NCI-H1930 (cell line): ENCODE measurements at places on chromosomes 4 and X.
A peak's percentile ranks its signal among the peaks of the same experiment; 100 is the strongest.

DNA sequence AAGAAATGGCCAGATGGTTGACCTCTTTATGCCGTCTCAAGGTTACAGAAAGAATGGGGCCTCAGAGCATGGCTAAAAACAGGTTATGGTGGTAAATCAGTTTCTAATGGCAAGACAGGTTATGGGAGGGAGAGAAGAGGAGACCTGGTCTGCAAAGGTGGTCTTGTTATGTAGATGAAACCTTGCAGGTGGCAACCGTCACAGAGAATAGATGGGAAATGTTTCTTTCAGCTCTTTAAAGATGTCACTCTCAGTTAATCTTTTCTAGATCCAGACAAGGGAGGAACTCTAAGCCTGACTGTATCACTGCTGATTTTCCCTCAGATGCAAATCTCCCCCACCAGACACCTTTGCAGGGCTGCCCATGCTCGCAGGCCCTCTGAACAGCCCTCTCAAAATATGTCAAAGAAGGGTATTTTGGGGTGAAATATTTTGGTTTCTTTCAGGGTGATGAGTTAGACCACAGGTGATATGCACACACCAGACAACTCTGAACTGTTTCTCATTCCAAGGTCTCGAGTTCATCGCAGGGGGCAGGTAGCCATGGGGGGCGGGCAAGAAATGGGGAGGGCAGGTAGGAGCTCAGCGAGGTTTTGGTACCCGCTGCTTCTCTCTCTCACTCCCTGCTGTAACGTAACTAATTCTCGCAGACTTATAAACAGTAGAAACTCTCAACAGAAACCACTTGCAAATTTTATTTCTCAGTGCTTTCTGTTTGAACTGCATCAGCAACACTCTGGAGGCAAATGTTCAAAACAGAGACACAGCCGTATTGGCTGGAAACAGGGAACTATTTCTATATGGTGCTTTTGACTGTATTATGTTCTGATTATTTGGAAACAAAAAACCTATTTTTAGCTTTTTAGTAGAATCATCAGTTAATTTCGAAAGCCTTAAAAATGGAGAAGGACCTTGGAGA, 32.4 kb downstream of the CASP3 start:
- DNase-seq = no peak

DNA sequence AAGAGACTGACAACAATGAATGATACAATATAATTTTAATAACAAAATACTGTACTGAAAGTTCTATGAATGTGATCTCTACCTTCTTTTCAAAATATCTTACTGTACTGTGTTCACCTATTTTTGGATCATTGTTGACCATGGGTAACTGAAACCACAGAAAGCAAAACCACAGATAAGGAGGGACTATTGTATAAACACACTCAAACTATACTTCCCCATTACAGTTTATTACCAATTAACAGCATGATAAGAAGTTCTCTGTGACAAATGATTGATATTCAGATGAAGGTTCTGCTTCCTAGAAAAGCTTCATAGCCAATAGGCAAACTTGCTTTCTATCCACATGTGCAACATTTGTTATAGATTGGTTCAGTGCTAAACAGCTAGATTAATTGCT, 50.1 kb downstream of the GABRG1 start:
- DNase-seq = no peak

GRCh38 chr4:101288365-101289145, 58.8 kb downstream of the PPP3CA start:
- DNase-seq = no peak

DNA sequence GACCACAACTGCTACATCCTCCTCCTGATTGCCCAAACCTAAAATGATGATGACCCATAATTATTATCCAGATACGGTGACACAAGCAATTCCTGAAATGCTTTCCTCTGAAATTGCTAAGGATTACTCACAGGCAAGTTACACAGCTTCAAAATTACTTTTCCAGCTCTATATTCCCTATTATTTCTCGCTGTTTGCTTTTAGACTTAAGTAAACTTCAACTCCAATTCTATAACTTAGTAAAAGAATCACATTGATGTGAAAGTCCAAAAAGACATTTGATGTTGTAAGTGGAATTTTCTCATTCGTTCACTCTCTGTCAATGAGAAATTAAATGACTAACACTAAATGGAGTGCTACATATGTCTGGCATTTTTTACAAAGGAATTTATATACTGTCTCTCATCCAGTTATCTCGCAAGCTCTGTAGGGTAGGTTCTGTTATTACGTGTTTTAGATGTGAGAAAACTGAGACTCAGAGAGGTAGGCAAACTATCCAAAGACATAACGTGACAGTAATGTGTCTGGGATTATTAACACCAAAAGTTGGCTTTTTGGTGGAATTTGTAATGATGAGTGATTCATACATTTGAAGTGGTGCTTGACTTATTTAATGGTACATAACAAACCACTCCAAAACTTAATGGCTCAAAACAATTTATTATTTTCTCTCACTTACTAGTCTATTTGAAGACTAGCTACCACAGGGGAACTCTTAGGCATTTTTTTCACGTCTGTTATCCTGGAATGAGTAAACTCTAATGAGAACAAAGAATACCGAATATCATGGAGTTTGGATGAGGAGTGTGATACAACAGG, 31.5 kb downstream of the PALLD start:
- DNase-seq = no peak

GRCh38 chr4:115973768-115974167, 860.3 kb upstream of the NDST4 start:
- DNase-seq = no peak

DNA sequence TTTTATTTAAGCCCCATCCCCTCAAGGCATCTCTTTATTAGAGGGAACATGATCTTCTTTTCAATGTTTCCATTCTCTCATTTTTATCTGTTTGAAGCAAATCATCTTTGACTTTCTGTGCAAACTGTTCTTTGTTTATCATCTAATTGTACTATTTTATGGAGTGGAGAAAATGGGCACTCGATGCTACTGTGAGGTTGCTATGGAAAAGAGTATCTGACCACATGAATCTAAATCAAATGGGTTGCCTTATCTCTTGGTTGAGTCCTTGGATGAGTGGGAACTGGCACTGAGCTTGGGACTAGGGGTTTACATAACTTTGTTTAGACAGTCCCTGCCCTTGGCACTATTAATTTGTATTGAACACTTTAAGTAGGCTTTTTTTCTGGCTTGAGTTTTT, 9.1 kb downstream of the OCRL start:
- DNase-seq = peak; percentile 37

GRCh38 chrX:9651737-9652136, 113.9 kb downstream of the GPR143 start:
- DNase-seq = no peak
